ENCODE measurements at places on chromosomes 11 and 22.

GRCh38 chr11:3840004-3840869, 522 bp downstream of the RHOG start:
- H3K27ac ChIP-seq: peak overlapping the region; percentile 86
- peaks cover 31% of the 10 kb centered on the region for H3K36me3 ChIP-seq
- no peaks in the 10 kb centered on the region for H3K27me3 ChIP-seq
- H3K4me3 ChIP-seq: peak overlapping the region; percentile 85
- DNase-seq: peak; percentile 55
- peaks cover 58% of the 10 kb centered on the region for H3K4me1 ChIP-seq

DNA sequence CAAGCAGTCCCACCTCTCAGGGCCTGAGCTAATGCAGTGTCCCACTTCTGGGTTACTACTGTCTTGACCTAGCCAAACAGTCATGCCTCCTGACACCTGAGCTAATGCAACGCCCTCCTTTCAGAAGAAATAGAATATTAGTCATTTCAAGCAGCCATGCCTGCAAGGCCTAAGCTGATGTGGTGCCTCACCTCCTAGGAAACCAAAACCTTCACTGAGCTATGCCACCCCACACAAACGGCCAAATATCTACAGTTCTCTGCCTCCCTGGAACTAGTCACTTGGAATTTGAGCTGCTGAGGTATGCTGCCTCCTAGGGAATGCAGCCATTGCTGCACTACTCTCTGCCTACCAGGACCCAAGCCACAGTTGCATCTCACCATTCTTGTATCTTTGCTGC, 8.3 kb upstream of the MS4A6E start:
- peaks cover 2% of the 10 kb centered on the region for H3K36me3 ChIP-seq
- H3K4me1 ChIP-seq: no peaks in the 10 kb centered on the region
- DNase-seq: no peak
- no peak overlapping the region for H3K27ac ChIP-seq

GRCh38 chr11:131977854-131978253, 607.4 kb downstream of the NTM start:
- no peak overlapping the region for H3K4me3 ChIP-seq
- no peak overlapping the region for H3K27ac ChIP-seq
- peaks cover 5% of the 10 kb centered on the region for H3K27me3 ChIP-seq
- H3K36me3 ChIP-seq: no peaks in the 10 kb centered on the region
- no peaks in the 10 kb centered on the region for H3K4me1 ChIP-seq
- no peak for DNase-seq

GRCh38 chr11:34313099-34313517, 44.7 kb downstream of the ABTB2 start:
- H3K4me1 ChIP-seq: peaks cover 32% of the 10 kb centered on the region
- H3K4me3 ChIP-seq: no peak overlapping the region

GRCh38 chr11:35714882-35715627, 52.5 kb downstream of the TRIM44 start:
- peak overlapping the region; percentile 20 for H3K27ac ChIP-seq
- H3K27me3 ChIP-seq: no peaks in the 10 kb centered on the region
- no peak overlapping the region for H3K4me3 ChIP-seq
- peak; percentile 64 for DNase-seq

- no peak overlapping the region for H3K27ac ChIP-seq
- no peaks in the 10 kb centered on the region for H3K27me3 ChIP-seq
- no peak overlapping the region for H3K4me3 ChIP-seq
- H3K36me3 ChIP-seq: no peaks in the 10 kb centered on the region
Observed at GRCh38 chr11:82216927-82217570, 516.6 kb downstream of the FAM181B start.

DNA sequence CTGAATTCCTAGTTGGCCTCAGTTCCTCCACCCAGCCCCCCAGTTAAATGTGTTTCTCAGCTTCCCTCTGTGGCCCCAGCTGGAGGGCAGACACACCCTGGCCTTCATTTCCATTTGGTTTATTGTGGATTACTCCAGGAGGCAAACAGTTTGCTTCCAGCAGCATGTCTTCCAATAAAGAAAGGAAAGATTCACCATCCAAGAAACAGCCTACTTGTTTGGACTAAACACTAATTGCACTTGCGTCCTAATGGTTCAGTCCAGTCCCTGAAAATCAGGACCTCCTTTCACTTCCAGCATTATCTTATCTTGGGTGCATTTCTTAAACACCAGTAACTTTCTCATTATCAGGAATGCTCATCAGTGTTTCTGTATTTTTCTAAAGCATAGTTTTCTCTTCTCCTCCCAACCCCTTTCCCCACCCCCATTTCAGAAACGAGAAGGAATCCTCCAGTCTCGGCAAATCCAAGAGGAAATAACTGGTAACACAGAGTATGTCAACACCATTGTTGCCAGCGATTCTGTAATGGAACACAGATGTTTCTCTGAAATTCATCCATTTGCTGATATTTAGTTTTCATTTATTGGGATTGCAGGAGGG, 130.9 kb downstream of the PARVA start:
- no peaks in the 10 kb centered on the region for H3K36me3 ChIP-seq
- H3K27me3 ChIP-seq: no peaks in the 10 kb centered on the region
- no peaks in the 10 kb centered on the region for H3K4me1 ChIP-seq
- no peak overlapping the region for H3K27ac ChIP-seq
- DNase-seq: no peak

- peaks cover 24% of the 10 kb centered on the region for H3K4me1 ChIP-seq
- H3K27me3 ChIP-seq: no peaks in the 10 kb centered on the region
- H3K27ac ChIP-seq: peak overlapping the region; percentile 7
- DNase-seq: no peak
- H3K4me3 ChIP-seq: no peak overlapping the region
Observed at GRCh38 chr22:40953471-40953870, 2.3 kb downstream of the RBX1 start.
